Activated T-helper 2 cell treated with anti-CD3 and anti-CD28 coated beads, Interferon-gamma antibody, Interleukin-2, Interleukin-4, amounts not matched to agents 10 μg/mL and 5 μg/mL and 100 μg/mL, durations not matched to agents 14 hours and 24 hours and 36 hours (primary cell): ENCODE measurements at places on chromosomes 16 and 17. TPM values are rescaled to one million over a fixed set of nuclear protein-coding genes. Genes with fewer than 3 reads are reported as not detected.

The CRYM gene
- total RNA-seq, result not detected in 2 replicates

The JPH3 gene
- total RNA-seq, result 0.11 and 0.16 TPM in 2 replicates

The FZD2 gene
- total RNA-seq, result 0.53 and 0.57 TPM in 2 replicates

DNA sequence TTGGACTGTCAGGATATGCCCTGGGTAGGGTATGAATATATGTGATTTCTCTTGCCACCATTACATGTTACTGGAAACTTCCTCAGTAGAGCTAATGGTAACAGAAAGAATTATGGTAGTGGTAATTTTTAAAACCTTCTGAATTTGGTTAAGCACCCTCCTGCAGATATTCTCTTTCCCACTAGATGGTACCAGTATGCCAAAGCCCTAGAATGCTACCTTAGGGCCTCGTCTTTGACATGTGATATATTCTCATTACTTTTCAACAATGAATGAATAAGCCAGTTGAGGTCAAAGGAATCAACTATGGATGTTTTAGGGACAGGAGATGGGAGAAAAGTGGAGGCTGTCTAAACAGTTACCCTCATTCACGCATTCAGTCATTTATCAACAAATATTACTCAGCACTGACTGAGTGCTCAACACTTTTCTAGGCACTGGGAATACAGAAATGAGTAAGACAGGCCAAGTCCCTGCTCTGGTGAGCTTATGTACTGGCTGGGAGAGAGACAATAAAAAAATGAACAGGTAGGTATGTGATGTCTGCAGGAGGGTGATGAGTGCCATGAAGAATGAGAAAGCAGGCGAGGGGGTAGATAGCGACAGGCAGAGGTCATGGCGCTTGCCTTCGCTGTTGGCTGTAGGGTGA is 14.7 kb downstream of the CDH13 start:
- H3K4me1 ChIP-seq, result peaks cover 29% of the 10 kb centered on the region
- H3K27me3 ChIP-seq, result peaks cover 2% of the 10 kb centered on the region
- H3K27ac ChIP-seq, result no peak overlapping the region
- no peaks in the 10 kb centered on the region for H3K36me3 ChIP-seq
- H3K4me3 ChIP-seq, result no peak overlapping the region

GRCh38 chr17:82327757-82328140 is 5.8 kb downstream of the SECTM1 start:
- peaks cover 19% of the 10 kb centered on the region for H3K4me1 ChIP-seq
- no peak overlapping the region for H3K4me3 ChIP-seq
- H3K27ac ChIP-seq, result no peak overlapping the region
- H3K27me3 ChIP-seq, result peaks cover 5% of the 10 kb centered on the region
- H3K36me3 ChIP-seq, result peaks cover 7% of the 10 kb centered on the region

- no peaks in the 10 kb centered on the region for H3K27me3 ChIP-seq
- H3K4me1 ChIP-seq, result peaks cover 91% of the 10 kb centered on the region
- peak overlapping the region; percentile 91 for H3K27ac ChIP-seq
These were observed 24.2 kb downstream of the NSMCE1 start for GRCh38 chr16:27244363-27244755.
